Stimulated activated CD8-positive, alpha-beta memory T cell treated with anti-CD3 and anti-CD28 coated beads, Interleukin-2, amount 100 ng/mL, for 1 hour (primary cell): ENCODE measurements at places on chromosomes 1 and 21.

DNA sequence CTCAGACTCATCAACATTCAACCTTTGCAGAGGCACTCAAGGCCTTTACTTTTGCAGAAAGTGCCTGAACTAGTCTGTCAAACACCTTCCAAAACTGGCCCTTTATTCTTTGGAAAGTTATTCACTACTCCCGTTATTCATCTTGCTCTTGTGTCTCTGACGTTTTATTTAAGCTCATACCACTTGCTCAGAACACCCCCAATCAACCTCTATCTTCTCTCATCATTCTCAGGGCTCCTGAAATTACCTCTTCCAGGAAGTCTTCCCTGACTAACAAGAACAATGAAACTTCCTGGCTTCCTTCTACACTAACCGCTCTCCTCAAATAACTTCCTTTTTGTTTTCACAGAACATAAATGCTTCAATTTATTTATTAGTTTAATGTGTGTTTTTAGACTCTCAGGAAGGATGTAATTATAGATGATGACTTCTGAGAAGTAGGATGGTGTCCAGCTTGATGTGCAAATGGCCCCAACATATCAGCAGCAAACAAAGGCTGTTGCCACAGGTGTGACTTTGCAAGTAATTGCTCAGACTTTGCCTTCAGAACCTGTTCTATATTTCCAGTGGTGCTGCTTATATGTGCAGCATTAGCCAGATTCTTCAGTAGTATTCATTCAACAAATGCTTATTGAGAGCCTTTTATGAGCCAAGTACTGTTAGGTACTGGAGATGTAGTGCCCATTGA lies 22.8 kb upstream of the BATF3 start:
- no peak for DNase-seq

DNA sequence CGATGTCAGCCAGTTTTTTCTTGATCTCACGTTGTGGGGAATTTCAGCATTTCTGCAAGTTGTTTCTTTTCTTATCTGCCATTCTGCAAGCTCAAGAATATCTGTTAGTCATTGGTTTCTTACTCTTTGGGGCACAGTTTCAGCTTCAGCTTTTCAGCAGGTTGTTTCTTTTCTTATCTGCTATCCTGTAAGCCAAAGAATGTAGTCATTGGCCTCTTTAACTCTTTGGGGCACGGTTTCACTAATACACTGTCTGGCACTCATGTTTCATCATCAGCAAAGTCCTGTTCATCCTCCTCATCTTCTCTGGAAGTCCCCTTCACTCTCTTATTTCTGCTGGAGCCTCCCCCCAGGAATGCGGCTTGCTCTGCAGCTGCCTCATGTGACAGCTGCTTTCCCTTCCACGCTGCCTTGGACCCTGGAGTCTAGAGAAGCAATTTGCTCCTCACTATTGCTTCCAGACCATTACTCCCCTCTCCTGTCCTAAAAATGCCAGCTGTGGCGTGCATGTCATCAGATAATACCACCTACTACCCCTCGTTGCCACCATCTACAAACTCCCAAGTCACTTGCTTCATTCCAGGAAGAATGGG lies 67.0 kb upstream of the CACNA1E start:
- no peak for DNase-seq

GRCh38 chr1:58109646-58110200 lies 436.8 kb downstream of the OMA1 start:
- no peak for DNase-seq

GRCh38 chr1:207962716-207963426 lies 51.9 kb upstream of the CD34 start:
- DNase-seq, result no peak

- DNase-seq, result no peak
Observed at GRCh38 chr1:154456631-154457030, 45.4 kb upstream of the TDRD10 start.

- DNase-seq, result no peak
Observed at GRCh38 chr1:51088474-51088873, 13.6 kb upstream of the C1orf185 start.
